ENCODE measurements at places on chromosomes 1 and 21.

GRCh38 chr1:64848803-64849202 is 103.9 kb downstream of the RAVER2 start:
- no peak for DNase-seq

DNA sequence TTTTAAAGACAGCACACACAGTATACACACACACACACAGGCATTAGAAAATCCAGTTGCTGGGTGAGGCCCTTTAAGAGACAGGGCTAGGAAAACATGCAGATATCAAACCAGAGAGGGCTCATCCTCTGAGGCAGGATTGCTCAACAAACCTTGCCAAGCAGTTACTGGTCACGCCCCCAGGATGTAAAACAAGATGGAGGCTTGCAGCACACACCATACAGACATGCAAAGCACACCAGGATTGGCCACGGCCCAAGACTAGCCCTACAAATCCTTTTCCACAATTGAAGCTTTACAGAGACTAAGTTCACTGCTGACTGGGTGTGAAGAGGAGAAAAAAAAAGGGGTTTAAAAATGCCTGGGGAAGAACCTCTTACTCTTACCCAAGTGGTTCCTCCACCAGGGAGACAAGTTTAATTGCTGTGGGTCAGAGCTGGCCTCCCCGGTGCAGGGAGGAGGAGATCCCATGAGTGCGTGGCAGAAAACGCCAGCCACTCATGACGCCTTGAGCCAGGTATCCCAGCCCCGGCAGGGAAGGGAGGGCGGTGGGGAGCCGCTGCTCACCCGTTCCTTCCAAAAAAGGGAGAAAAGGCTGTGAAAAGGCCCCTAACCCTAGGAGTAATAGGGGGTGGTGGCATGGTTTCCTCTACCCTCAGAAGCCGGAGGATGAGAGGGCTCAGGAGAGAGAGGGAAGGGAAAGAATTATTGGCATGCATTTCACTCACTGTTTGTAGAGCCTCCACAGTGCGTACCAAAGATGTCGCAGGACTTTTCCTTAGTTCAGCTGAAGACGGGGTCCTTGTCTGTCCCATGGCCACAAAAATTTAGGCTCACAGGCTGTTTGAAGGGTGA is 594.6 kb upstream of the ZP4 start:
- DNase-seq = peak; percentile 48

DNA sequence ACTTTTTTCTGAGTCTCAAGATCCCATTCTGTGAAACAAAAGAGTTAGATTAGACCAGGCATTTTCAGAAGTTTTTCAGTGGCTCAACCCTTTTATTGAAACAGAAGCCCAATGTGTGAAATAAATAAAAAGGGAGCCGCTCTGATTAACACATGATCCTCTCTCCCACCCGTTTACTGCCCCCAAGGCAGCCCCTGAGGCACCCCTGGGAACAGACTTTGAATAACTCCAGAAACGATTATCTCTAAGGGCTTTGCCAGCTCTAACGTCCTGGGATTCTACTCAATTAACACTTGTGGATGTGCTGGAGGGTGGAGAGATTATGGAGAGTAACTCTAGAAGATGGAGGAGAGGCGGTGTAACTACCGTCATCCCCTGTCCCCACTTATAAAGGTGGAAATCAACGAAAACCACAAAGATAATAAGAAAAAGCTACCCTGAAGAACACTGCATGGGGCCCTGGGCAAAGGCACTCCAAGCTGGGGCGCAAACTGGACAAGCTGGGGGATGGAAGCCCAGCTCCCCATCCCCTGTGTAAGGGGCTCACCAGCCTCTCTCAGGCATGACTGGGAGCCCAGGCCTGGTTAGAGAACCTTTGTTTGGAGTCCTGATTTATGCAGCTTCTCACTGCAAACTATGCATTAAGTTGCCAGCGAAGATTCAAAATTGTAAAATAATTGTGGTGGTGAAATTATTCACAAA is 39.0 kb upstream of the GRIK3 start:
- no peak for DNase-seq

- no peak for DNase-seq
Measured at GRCh38 chr1:227913396-227913763, 34.4 kb downstream of the WNT9A start.

DNA sequence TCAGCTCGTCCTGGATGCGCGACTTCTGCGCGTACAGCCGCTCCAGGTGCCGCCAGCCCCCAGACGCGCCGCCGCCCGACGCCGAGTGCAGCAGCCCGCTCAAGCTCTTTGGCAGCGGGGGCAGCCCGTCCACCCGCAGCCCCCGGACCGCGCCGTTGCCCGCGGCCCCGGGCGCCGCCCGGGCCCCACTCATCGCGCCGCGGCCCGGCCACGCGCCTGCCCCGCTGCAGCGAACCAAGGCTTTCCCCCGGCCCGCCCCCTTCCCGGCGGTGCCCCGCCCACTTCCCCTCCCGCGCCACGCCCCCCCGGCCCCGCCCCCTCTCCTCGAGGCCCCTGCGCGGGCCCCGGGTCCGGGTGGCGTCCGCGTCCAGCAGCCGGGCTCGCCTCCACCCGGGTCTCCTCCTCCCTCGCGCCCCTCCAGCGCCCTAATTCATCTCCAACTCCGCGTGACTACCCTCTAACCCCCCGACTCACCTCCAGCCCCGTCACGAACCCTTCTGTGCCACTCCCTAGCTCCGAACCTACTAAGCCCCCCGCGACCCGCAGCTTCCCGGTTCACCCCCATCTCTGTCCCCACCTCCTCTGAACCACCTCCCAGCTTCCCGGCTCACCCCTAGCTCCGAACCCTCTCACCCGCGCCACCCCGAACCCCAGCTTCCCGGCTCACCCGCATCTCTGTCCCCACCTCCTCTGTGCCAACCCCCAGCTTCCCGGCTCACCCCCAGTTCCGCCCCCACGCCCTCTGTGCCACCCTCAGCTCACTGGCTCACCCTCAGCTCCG is at the start of gene FAM89A:
Gene FAM89A, minus strand, starts transcription at position 236 of the 781 bp plus-strand sequence. Its CDS starts 43 bp downstream, at position 193.
- DNase-seq = no peak

GRCh38 chr1:99634971-99635624 is 10.8 kb upstream of the PALMD start:
- no peak for DNase-seq

- DNase-seq = no peak
Measured at GRCh38 chr1:30904191-30904961, 4.2 kb downstream of the SDC3 start.

DNA sequence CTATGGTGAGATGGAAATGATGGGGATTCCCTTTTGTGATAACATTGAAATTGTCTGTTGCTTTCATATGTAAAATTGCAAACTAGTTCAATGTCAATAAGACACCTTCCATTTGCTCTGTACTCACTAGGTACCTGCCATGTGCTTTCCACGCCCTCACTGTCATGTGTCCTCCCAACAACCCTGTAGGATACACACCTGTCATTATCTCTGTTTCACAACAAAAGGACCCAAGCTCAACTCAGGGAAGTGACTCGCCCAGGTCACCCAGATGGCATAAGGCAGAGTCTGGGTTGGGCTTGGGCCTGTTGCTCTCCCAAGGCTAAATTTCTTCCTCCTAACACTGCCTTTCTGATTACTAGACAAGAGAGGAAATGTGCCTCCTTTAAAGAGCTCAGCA is 45.3 kb upstream of the MCOLN3 start:
- no peak for DNase-seq
